ENCODE measurements at places on chromosomes 6 and 20.
A peak's percentile ranks its signal among the peaks of the same experiment; 100 is the strongest.

GRCh38 chr6:160692369-160692959 lies 9.6 kb upstream of the PLG start:
- DNase-seq, result no peak

GRCh38 chr20:40635971-40636370 lies 53.1 kb downstream of the MAFB start:
- no peak for DNase-seq

DNA sequence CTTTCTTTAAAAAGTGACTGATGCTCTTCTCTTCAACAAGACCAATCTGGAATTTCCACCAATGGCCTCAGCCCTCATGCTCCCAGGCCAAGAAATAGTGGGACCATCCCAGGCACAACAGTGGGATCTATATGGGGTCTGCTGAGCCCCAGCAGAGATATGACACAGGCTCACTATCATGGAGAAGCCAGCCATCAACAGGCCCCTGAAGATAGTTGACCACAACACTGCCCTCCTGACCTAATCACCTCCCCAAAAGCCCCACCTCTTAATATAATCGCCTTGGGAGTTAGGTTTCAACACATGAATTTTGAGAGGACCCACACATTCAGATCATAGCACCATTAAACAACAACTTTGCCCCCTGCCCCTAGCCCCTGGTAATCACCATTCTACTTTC lies 16.8 kb upstream of the MCM3 start:
- DNase-seq, result no peak

- no peak for DNase-seq
Measured at GRCh38 chr6:45439861-45440388, 62.2 kb upstream of the SUPT3H start.

GRCh38 chr6:136427378-136427717 lies 122.9 kb downstream of the MAP7 start:
- no peak for DNase-seq

GRCh38 chr20:61370841-61371303 lies 118.8 kb downstream of the CDH4 start:
- DNase-seq, result no peak

DNA sequence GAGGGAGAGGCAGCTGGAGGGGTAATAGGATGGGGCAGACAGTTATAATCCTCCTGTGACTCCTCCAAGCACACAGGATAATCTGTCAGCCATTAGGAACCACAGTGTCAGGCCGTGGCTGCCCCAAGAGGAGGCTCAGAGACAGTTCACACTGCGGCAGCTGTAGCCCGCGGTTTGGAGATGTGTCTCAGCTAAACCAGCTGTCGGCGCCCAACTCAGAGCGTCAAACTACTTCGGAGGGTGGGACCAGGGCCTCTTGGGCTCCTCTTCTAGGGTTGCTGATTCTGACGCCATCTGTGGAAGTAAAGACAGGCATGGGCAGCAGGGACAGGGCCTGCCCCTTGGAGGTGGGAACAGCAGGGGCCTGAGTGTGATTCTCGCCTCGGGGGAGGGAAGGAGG lies 309.8 kb downstream of the CDC5L start:
- no peak for DNase-seq

DNA sequence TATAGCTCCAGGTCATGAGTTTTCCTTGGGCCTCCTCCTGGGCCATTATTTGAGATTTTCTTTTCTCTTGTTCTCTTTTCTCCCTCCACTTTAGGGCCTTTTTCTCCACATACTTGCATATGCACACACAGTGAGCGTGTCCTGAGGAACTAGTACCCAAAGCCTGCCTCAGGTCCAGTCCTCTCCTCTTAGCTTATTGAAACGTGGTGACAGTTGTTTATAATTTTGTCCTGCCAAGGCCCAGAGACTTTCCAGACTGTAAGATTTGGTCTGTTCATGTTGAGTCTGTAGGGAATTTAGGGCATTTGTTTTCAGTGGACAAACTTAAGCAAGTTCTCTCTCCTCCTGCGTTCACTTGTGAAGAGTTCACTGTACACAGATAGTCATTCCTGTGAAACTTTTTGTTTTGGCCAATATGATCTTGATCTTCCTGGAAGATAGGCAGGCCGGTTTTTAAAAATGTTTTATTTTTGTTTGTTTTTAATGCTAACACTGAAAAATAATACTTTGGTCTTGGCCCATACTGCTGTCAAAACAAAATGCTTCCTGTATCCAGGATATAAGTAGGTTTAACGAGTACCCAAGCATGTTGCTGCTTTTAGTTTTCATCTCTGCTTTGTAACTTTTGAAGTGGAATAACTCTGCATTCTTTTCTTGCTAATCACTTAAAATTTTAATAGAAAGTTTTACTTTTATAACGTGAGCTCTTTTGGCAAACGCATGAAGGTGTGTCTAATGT lies 20.7 kb downstream of the LRRC1 start:
- DNase-seq, result no peak

DNA sequence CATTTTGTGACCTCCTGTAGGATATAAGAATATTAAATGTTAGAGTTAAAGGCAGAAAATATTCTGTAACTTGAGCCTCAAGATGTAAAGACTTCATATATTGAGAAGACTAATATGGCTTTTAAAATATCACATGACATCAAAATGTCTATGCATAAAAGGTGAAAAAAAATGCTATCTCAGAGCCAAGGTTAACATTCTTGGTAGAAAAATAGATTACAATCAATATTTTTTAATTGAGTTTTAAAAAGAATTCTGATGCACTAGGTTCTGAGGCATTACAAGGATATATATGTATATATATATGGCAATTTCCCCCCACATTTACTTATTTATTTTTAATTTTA lies 46.2 kb upstream of the RAB23 start:
- DNase-seq, result no peak

DNA sequence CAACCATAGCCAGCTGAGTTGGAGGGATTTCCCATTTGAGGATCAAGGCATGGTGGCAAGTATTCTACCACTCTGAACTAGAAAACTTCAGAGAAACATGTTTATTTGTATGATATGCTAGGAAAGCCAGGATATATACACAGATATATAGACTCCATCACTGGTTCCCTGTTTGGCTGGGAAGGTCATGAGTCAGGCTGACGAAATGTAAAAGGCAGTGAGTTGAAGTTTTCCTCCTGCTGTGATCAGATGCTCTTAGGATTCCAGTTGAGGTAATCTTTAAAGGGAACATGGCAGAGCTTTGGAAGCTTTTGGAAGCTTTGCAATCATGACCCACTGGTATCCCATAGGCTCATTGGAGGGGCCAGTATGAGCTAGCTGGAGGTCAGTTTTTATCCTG lies 1369.1 kb downstream of the EPHA7 start:
- no peak for DNase-seq

DNA sequence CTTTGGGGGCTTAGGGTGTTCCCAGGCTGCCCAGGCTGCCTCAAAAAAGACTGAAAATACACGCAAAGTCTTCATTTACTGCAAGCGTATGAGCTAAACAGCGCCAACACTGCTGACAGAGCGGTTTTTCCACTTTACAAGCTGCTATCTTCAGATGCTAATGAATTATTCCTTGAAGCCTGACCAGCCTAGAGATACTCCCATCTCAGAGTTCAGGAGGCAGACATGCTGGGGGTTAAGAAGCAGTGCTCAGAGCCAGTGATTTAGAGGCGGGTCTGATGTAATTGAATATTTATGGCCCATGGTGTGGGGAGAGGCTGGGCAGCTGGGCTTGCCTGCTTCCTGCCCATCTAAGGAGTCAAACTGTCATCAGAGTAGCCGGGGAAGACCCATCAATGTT lies 241.4 kb downstream of the SLC24A3 start:
- DNase-seq, result no peak

- no peak for DNase-seq
Measured at GRCh38 chr6:143063631-143064030, 2.9 kb downstream of the AIG1 start.

- no peak for DNase-seq
Measured at GRCh38 chr6:53892707-53893106, 97.9 kb downstream of the LRRC1 start.

DNA sequence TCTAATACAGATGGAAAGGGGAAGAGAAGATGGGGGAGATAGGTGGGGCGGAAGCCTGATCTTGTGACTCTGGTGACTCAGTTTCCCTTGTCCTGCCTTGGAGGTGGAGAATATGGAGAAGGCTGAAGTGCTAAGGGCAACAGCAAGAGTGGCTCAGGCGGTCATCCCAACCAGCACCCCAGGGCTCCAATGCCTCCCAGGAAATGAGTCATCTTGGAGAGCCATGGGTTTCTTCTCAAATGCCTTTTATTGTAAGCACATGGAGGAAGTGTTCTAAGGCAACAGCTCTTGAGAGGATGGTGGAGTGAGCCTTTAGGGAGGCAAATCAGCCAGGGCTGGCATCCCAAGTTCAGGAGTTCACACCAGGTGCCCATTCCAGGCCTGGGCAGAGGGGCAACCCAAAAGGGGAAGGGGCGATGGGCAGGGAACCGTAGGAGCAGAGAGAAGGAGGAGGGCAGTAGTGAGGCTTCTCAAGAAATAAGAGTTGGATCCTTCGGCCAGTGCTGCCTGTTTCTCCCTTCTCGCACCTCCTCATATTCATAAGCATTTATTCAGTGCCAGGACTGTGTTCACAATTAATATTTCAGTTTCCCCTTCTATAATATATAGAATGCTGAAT lies 13.2 kb upstream of the AHCY start:
- DNase-seq, result peak; percentile 33

- no peak for DNase-seq
Measured at GRCh38 chr20:16474363-16474762, 98.9 kb downstream of the KIF16B start.

- DNase-seq, result no peak
Measured at GRCh38 chr20:62617711-62618483, 24.4 kb upstream of the SLCO4A1 start.
